ENCODE measurements at places on chromosomes 6 and 20.

- no peak for DNase-seq
Observed at GRCh38 chr6:111743862-111744692, 129.2 kb downstream of the FYN start.

- DNase-seq: peak; percentile 92
Observed at GRCh38 chr6:29887819-29888776, 54.2 kb upstream of the HLA-A start.

- DNase-seq: no peak
Observed at GRCh38 chr6:128251445-128252340, 268.7 kb downstream of the PTPRK start.

- no peak for DNase-seq
Observed at GRCh38 chr6:37314487-37315156, 39.2 kb upstream of the RNF8 start.

DNA sequence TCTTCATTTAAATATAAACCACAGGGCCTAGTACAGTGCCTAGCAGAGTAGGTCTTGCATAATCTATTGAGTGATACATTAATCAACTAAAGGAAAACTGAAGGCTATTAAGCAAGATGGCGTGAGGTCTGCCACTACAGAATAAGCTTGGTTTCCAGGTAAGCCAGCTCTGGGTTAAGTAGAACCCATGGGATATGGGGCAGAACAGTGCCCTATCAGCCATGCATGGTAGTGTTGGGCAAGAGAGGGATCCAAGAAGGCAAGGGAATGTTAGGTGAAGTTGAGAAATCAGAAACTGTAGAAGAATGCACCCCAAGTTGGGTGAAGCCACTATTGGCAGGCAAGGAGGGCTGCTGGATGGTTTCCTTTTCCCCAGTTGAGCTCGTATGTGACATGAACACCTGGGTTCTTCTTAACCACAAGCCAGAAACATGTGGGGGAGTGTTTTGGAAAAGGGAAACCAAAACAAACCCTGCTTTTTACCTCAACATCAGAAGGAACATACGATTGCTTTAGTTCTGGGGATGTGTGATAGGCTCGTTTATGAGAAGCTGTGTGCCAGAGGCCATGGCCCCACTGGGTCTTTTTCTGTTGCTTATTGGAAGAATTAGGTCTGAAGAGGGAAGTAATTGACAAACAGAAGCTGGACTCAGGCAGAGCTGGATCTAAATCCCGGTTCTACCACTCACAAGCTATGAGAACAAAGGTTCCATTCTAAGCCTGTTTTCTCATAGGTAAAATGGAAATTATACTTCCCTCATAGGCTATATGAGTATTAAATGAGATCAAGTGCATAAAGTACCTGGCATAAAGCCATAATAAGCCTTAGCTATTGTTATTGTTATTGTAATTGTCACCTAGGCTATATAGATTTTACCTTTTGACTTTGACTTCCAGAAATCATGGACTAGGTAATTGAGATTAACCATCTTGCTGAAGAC, 33.5 kb downstream of the NEDD9 start:
- no peak for DNase-seq

GRCh38 chr6:129008591-129008990, 125.7 kb downstream of the LAMA2 start:
- no peak for DNase-seq

DNA sequence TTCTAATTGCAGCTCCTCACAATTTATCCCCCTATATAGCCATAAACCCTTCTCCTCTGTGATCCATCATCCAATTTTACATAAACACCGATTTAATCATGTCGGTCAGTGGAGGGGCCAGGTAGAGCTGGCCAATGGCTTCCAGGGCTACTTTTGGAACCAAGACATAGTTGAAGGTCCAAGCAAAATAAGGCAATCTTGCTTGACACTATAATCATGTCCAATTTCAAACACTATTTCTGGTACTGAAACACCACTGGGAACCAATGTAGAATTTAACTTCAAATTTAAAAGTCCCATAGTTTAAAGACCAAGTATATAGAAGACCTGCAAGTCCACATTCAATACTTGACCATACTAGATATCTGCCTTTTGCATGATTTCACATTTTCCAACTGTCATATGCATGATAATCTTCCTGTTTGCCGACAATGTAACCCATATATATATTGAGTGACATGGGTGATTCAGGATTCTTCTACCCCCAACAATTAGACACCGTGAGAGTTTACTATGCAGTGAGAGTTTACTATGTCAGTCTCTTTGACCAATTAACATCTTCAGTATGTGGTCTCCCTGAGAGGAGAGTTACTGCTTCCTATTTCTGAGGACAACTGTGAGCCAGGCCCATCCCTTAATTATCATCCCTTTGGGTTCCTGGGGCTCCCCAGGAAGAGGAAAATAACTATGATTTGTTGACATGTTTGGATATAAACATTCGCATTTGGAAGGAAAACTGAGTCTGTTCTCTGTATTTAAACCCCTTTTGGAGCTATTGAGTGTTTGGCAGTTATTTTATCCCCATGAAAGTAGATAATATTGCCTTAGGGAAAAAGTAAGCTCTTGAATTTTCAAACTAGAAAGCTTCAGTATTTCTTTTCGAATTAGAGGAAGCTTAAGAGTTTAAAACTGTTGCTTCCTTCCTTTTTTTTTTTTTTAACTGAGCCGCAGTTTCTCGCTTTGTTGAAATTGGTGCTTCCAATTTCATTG, 31.8 kb downstream of the SAMD3 start:
- no peak for DNase-seq

DNA sequence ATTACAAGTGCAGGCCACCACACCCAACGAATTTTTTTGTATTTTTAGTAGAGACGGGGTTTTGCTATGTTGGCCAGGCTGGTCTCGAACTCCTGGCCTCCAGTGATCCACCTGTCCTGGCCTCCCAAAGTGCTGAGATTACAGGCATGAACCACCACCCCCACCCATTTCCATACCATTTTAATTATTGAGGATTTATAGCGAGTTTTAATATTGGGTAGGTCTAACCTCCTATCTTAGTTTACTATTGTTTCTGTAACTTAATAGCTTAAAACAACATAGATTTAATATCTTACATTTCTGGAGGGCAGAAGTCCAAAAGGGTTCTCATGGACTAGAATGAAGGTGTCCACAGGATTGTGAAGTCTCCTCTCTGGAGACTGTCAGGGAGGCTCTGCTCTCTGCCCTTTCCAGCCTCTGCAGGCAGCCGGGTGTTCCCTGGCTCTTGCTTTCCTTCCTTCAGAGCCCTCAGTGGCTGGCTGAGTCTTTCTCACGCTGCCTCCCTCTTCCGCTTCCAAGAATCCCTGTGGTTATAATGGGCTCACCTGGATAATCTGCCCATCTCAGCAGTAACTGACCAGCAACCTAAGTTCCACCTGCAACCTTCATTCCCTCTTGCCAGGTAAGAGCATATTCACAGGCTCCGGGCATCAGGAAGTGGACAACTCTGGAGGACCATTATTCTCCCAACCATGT, 18.6 kb upstream of the BCAS4 start:
- peak; percentile 15 for DNase-seq

DNA sequence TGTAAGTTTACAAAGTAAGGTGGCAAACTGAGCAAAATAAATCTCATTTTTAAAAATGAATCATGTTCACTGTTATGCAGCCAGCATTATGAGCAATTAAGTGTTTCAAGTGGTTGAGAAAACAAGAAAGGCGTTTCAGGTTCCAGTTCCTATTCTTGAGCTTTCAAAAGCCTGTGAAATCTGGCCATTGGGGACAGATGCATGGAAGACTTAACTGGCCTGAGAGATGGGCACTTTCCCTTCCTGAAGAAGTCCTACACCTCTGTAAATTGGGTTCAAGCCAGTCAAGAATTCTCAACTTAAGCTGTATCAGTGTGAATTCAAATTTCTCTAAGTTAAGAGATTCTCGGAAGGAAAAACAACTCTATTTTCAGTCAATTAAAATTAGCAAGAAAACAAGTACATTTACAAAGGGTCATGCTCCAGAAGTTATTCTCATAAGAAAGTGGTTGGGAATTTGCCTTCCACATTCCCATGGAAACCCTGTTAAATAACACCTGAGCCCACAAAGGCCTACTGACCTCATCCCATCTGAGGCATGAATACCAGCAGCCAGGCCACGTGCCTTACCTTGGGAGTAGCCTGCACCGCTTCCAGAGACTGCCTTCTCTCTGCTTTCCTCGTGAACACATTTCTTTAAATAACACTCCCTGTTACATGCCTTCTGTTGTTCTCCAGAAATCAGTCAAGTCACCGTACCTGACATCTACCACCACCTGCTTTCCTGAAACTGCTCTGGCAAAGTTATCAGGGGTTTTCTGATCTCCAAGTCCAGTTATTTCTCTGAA, 19.4 kb downstream of the MAP3K5 start:
- no peak for DNase-seq

- no peak for DNase-seq
Observed at GRCh38 chr20:41462372-41463161, 95.9 kb upstream of the EMILIN3 start.

DNA sequence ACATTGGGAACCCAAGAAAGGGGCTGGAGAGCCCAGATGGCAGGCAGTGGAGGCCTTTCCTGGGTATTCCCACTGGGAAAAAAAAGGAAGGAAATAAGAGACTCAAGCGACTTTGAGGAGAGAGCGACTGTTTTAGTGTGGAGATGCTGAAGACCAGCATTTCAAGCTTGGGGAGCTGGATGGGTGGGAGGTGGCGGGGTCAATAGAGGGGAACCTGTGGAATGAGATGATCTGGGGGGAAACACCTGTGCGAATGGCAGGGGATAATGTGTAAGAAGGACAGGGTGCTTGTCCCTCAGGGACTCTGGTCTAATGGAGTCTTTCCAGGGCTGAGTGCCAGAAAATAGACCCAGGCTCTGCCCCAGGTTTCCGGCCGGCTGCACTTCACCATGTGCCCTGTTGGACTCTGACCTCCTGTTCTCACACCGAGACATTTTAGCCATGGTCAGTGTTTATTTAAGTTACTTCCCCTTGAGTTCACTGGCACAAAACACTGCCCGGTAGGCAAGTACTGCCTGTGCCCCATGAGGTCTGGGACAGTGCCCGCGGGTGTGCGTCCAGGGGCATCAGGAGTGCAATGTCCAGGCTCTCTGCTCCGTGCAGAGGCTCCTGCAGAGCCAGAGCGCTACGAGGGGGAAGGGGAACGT, 50.4 kb upstream of the NKX2-2 start:
- DNase-seq: no peak

- DNase-seq: no peak
Observed at GRCh38 chr6:118710616-118711015, 59.2 kb upstream of the CEP85L start.

DNA sequence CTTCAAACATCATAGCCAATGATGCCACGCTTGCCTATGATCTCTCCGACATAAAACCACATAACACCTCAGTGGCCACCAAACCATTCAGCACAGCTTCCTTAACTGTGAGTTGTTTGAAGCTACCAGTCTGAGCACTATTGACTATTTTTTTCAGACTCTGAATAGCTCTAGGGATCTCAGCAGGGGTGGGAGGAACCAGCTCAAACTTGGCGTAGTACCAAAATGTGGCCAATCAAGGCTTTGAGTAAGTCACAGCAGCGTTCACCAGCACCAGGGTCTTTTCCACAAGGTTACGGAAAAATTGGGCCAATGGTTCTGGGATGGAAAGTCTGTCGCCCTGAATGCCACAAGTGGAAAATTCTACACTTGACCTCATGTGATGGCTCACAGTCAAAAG, 70.6 kb downstream of the SMPDL3A start:
- no peak for DNase-seq

DNA sequence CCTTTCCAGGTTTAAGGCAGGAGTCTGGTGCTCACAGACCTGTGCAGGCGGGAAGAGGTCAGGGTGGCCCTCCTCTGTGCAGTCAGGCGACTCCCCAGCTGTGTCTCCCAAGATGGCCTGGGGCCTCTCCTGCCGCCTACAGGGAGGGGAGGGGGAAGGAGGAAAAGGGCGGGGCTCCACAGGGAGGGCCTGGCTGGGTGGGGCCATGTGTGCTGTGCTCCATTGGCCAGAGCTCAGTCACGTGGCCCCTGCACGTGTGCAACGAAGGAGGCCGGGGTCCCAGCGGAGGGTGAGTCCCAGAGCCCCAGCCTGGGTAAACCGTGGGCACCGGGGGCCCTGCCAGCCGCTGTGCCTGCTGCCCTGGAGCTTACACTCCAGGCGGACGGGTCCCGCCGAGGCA, 211.6 kb downstream of the ZDHHC14 start:
- no peak for DNase-seq

- no peak for DNase-seq
Observed at GRCh38 chr6:41040101-41040939, 1.3 kb upstream of the UNC5CL start.

GRCh38 chr20:56098981-56099500, 93.7 kb upstream of the CBLN4 start:
- DNase-seq: no peak

DNA sequence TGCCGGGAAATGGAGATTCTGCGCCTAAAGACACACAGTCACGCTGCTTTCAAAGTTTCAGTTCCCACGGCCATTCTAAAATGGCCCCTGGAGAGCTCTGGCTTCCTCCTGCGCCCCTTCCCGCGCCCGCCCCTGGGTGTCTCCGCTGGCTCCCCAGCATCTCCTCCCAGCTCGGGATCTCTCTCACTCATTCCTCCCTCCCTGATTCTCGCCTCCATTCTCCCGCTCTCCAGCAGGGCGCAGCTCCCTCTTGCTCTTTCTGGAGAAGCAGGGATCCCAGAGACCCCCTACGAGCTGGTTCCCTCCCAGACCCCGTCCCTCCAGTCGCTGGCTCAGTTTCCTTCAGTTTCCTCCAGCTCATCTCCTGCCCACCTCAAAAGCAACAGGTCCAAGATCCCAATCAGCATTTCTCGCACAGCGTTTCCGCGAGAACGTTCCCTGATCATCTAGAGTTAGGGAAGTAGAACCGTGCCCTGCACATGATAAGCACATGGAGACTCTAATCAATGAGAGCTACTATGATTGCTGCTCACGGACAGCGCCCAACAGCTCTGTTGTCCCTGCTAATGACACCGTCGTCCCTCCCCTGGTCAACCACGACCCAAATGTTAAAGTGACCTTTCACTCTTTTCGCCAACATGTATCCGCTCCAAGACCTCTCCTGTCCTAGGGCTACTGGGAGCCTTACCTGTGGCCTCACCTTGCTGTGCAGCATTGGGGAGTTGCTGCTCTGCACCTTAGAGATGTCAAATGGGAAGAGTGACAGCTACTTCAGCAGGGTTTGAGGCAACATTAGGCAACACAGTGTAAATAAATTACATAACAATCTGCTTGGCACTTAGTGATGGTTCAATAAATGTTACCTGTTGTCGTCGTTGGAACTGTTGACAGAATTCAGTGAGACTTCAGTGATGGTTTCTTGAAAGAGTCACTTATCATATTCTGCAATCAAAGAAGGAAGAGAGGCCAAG, 218.5 kb upstream of the QKI start:
- no peak for DNase-seq

- peak; percentile 85 for DNase-seq
Observed at GRCh38 chr6:154615483-154616025, 105.1 kb upstream of the CNKSR3 start.

DNA sequence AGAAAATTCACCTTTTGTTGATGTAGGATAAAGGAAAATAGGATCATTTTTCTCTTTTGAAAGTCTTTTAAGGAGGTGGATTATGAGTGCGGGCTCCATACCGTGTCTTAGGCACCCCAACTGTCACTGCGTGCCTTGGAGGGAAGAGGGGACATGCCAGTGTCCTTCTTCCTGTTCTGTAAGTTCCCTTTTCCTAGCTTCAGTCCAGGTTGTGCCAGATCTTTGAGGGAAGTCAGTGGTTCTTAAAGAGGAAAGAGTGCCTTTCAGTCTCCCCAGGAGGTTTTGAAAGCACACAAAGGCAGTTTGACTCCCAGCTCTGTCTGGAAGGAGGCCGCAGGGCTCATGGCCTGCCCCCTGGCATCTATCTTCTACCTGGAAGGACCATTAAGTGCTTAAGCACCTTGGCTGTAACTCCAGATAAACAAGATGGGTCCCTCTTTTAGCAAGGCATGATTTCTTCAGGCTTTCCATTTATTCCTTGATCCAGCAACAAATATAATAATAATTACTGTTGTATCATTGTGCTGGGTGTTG, 13.0 kb downstream of the EFCAB8 start:
- DNase-seq: peak; percentile 21

Measured in sigmoid colon (tissue), 7 donors.